ENCODE measurements at places on chromosomes 13 and 19. TPM values are rescaled to one million over a fixed set of nuclear protein-coding genes. Genes with fewer than 3 reads are reported as not detected.

LGALS7B gene
- total RNA-seq = not detected

DNA sequence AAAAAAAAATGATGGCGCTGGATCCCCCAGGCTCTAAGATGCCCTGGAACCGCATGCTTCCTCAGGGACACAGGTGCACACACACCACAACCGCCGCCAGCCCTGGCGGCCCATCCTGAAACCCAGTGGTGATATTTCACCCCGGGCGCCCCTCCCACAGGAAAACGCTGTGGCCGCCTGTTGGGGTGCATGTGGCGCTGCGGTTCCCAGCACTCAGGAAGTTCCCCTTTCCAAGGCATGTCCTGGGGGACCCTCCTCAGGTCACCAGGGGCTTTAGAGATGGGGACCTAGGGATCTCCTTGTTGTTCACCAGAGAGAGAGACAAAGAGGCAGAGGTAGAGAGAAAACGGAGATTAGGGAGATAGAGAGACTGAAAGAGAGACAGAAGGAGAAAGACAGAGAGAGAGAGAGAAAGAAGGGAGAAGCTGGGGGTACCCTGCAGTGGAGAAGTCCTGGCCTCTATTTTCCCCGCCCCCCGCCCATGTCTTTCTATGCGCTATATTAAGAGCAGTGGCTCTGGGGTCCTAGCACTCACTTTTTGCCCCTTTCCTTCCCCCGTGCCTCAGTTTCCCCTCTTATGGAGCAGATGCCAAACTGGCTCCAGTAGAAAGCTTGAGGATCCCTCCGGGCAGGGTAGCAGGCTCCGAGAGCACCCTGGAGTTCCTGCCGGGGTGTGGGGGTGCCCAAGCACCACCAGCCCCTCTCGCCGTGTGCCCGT, 2.3 kb downstream of the ADGRE2 start:
- H3K27ac ChIP-seq = no peak overlapping the region
- H3K4me1 ChIP-seq = no peaks in the 10 kb centered on the region
- H3K36me3 ChIP-seq = peaks cover 3% of the 10 kb centered on the region
- peak overlapping the region; percentile 62 for H3K4me3 ChIP-seq
- no peaks in the 10 kb centered on the region for H3K27me3 ChIP-seq

- no peaks in the 10 kb centered on the region for H3K27me3 ChIP-seq
- no peaks in the 10 kb centered on the region for H3K4me1 ChIP-seq
- no peak overlapping the region for H3K4me3 ChIP-seq
- no peak for DNase-seq
- H3K36me3 ChIP-seq = no peaks in the 10 kb centered on the region
Observed at GRCh38 chr19:31296741-31297390, 52.4 kb downstream of the TSHZ3 start.

DNA sequence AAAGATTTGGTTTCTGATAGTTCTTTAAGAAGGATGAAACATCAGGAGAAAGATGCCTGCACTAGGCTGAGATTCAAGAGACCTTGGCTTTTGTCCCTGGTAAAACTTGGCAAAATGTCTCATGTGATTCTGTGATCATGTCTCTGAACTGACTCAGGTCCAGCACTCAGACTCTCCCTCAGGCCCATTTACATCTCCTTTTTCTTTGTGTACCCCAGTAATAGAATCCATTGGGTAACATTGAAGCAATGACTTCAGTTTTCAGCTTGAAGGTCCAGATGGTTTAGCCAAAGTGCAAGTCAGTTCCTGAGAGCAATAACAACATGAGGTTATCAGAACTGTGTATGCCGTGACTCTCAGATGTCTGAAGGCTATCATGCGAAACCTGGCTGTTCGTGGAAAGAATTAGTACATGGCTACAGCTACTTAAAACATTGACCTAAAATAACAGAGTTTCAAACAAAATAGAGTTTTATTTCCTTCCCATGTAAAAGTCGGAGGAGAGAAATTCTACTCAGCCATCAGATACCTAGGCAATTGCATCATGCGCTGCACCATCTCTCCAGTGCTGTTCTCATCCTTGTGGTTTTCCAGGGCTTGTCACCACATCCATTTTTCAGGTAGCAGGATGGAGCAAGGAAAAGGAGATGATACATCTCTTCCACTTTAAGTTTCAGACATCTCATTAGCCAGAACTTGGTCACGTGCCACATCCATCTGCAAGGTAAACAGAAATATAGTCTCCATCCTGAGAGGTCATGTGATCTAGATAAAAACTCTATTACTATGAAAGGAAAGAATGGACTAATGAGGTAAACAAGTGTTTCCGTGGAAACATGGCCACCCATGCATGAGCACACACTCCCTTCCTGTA, 117.3 kb downstream of the POSTN start:
- DNase-seq = peak; percentile 31
- H3K27me3 ChIP-seq = no peaks in the 10 kb centered on the region
- peaks cover 39% of the 10 kb centered on the region for H3K4me1 ChIP-seq
- no peaks in the 10 kb centered on the region for H3K36me3 ChIP-seq

NCAN gene
- total RNA-seq = under 0.01 TPM

GRCh38 chr19:1288226-1288612, 2.5 kb downstream of the EFNA2 start:
- no peak overlapping the region for H3K27ac ChIP-seq
- H3K4me3 ChIP-seq = no peak overlapping the region
- peaks cover 41% of the 10 kb centered on the region for H3K27me3 ChIP-seq
- no peaks in the 10 kb centered on the region for H3K36me3 ChIP-seq
